NCI-H345 (cell line): ENCODE measurements at places on chromosomes 13 and 19.
A peak's percentile ranks its signal among the peaks of the same experiment; 100 is the strongest.

GRCh38 chr13:67140006-67140405 lies 90.1 kb downstream of the PCDH9 start:
- DNase-seq = no peak

DNA sequence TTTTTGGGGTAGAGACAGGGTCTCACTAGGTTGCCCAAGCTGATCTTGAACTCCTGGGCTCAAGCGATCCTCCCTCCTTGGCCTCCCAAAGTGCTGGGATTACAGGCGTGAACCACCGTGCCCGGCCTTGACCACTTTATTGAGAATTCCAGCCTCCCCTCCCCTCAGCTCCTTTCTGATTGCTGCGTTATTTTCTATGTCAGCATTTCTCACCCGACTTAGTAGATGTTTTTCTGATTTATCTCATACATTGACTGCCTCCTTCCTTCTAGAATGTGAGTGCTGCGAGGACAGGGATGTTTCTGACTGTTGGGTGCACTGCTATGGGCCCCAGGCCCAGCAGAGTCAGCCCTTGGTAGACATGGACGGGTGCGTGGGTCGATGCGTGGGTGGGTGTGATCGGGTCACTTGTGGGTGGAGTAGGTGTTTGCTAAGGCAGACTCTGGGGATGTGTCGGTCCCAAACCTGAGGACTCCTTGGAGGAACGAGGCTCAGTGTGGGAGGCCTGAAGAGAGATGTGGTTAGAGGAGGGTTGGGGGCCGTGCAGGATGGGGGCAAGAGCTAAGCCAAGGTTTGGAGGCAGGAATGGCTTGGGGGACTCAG lies 34.2 kb upstream of the NCCRP1 start:
- DNase-seq = no peak

GRCh38 chr13:100523981-100524386 lies 64.6 kb downstream of the GGACT start:
- no peak for DNase-seq

- DNase-seq = peak; percentile 11
These were observed 6.8 kb downstream of the ELL start for GRCh38 chr19:18514800-18515682.

GRCh38 chr13:36986462-36987240 lies 12.5 kb downstream of the ALG5 start:
- no peak for DNase-seq

GRCh38 chr13:21458451-21458812 lies 671 bp downstream of the ZDHHC20 start:
- peak; percentile 53 for DNase-seq
